ENCODE measurements at places on chromosomes 3 and 15.

DNA sequence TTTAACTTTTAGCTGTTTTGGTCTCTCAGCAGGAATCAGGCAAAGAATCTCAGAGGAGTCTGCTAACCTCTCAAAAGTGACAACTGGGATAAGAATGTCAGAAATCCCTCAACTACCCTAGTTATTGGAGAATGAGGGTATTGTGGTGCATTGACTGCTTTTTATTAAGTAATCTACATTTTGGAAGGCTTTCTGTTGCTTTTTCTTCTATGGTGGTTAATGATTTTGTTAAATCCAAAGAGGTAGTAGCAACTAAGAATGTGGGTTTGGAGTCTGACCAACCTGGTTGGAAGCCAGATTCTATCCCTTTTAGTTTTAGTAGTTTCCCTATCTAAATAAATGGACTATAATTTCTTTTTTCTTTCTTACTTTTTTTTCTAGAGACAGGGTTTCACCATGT is 94.7 kb upstream of the RNF7 start:
- DNase-seq, result no peak

DNA sequence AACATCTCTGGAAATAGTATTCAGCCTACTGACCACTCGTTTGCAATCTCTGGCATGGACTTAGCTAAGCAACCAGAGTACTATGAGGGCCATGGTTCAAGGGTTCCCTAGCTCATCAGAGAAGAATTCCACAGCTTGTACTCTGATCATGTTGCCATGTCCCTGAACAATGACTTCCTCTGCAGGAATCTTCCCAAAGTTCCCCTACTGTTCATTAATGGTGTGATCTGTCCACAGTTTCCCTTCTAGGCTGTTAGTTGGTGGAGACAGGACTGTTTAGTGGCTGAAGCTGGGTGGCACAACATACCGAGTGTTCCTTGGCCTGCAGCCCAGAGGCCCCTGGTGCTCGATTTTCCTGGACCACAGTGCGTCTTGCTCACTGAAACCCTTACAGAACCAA is 44.4 kb upstream of the GALNT15 start:
- DNase-seq, result no peak

DNA sequence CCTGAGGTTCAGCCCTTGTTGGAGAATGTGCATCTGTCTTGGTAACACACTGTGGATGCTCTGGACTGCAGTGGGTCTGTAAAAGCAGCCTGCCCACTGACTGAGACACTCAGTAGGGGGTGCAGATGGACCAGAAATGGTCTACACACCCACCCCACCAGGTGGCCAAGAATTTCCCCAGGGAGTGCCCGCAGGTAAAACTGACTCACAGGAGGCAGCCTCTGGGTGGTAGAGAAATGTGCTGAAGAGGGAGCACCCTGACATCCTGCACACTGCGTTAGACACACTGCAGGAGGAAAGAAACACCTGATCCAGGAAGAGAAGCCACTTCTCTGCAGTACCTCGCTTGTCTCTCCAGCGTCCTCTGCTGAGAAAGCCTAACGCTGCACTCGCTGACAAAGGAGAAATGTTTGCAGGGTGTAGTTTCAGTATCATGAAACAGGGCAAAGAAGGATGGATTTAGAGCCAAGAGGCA is 109.5 kb upstream of the ABHD17C start:
- DNase-seq, result no peak

GRCh38 chr15:58146749-58147148 is 8.6 kb downstream of the AQP9 start:
- DNase-seq, result no peak

DNA sequence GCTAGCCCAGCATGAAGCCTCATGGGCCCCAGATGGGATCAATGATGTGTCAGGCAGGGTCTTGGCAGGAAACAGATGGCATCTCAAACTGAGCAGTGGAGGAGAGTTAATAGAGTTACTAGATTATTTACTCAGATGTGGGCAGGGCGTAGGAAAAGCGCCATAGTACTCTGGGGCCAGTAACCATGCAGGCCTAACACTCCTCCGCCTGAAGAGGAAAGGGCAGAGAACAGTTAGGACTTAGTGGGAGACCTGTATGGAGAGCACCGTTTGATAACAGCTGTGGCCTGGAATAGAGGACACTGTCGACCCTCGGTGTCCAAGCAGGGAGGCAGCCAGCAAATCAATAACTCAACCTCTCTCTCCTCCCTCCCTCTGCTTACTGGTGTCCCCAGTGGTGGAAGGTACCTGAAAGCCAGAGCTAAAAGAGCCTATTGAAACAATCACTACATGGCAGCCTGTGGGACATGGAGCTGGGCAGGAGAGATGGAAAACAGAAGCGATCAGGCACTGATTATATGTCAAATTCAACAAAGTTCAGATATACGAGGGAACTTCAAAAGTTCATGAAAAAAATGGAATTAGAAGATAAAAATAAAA is 111.4 kb upstream of the CCNL1 start:
- no peak for DNase-seq

GRCh38 chr15:36598529-36599177 is 19.2 kb downstream of the CDIN1 start:
- no peak for DNase-seq

DNA sequence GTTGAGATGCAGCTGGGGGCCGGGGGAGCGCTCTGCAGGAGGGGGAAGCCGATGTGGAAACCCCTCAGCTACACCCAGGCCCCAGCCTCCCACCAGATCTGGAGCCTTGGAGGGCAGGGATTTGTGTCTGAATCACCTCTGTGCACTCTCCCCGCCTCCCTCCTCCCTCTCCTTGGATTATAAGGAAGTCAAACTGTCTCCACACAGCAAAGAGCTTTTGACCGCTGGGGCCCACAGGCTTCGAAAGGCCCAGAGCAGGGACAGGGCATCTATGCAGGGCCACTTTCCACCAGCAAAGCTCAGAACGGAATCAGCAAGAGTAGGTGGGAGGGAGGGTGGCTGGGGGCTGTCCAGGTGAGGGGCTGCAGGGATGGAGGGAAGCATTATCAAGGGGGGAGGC is 68.9 kb downstream of the IQSEC1 start:
- no peak for DNase-seq
